Aortic smooth muscle cell (primary cell): ENCODE measurements at places on chromosomes 3 and 15. TPM values are rescaled to one million over a fixed set of nuclear protein-coding genes. Genes with fewer than 3 reads are reported as not detected.

The ECE2 gene
- total RNA-seq = not detected in 2 replicates

The CPN2 gene
- not detected in 2 replicates for total RNA-seq

The GYG1 gene
- 37.5 and 49.7 TPM in 2 replicates for total RNA-seq

The CEP19 gene
- total RNA-seq = 3.3 and 3.7 TPM in 2 replicates

The CCDC33 gene
- total RNA-seq = 0.06 TPM in 1 of 2 replicates, not detected in the other

The SCN11A gene
- total RNA-seq = 0.06 and 0.13 TPM in 2 replicates

The ADPRH gene
- total RNA-seq = 3.6 and 4.0 TPM in 2 replicates

The ZIC4 gene
- total RNA-seq = 0.06 TPM in 1 of 2 replicates, not detected in the other
